Uterus (tissue), 4 donors: ENCODE measurements at places on chromosomes 13 and 19.
A peak's percentile ranks its signal among the peaks of the same experiment; 100 is the strongest.

- no peaks in the 10 kb centered on the region for H3K27me3 ChIP-seq
- DNase-seq: no peak
- H3K4me3 ChIP-seq: no peak overlapping the region
- H3K4me1 ChIP-seq: no peaks in the 10 kb centered on the region
Observed at GRCh38 chr19:12481781-12482508, 2.7 kb downstream of the ZNF709 start.

DNA sequence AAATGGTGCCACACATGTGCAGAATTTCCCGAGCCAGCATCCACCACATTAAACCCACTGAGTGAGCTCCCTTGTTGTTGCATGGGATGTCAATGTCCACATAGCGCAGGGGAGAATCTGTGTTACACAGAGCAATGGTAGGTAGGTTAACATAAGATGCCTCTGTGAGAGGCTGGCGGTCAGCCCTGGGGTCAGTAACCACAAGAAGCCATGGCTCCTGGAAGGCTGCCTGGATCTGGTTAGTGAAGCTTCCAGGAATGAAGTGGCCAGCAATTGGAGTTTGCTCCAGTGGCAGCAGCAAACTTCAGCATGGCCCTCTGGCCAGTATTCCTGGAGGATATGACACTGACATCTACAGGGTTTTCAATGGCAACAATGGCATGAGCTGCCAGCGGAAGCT, 37.0 kb upstream of the PCDH9 start:
- no peaks in the 10 kb centered on the region for H3K4me1 ChIP-seq
- no peak for DNase-seq
- H3K27me3 ChIP-seq: no peaks in the 10 kb centered on the region
- no peak overlapping the region for H3K4me3 ChIP-seq

- DNase-seq: no peak
- no peaks in the 10 kb centered on the region for H3K27me3 ChIP-seq
- H3K27ac ChIP-seq: no peak overlapping the region
- no peaks in the 10 kb centered on the region for H3K36me3 ChIP-seq
Observed at GRCh38 chr19:7986321-7987113, 18.9 kb downstream of the ELAVL1 start.

DNA sequence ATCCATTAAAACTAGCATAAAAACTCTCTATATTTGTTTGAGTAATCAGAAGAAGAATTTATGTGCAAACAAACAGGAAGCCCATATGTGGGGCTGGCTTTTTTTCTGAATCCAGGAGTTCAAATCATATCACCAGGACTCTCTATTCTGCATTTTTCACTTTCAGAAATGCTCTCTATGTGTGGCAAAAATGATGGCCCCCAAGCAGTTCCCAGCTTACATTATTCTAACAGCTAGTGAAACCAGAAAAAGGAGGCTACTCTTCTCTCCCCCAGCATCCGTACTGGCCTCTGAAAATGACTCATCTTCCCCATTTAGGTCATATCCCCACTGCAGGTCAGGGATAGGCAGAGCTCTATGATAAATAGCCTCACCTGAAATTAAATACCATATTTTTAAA, 20.4 kb downstream of the RBM26 start:
- no peak overlapping the region for H3K27ac ChIP-seq
- no peaks in the 10 kb centered on the region for H3K36me3 ChIP-seq

GRCh38 chr13:51919531-51919930, 57.8 kb downstream of the CCDC70 start:
- H3K4me1 ChIP-seq: no peaks in the 10 kb centered on the region
- no peak for DNase-seq
- H3K27me3 ChIP-seq: no peaks in the 10 kb centered on the region
- H3K4me3 ChIP-seq: no peak overlapping the region
- no peak overlapping the region for H3K27ac ChIP-seq

GRCh38 chr19:20067943-20068342, 9.9 kb upstream of the ZNF90 start:
- H3K4me3 ChIP-seq: no peak overlapping the region
- no peaks in the 10 kb centered on the region for H3K27me3 ChIP-seq
- no peaks in the 10 kb centered on the region for H3K36me3 ChIP-seq

- H3K36me3 ChIP-seq: no peaks in the 10 kb centered on the region
- no peaks in the 10 kb centered on the region for H3K4me1 ChIP-seq
- no peak overlapping the region for H3K4me3 ChIP-seq
- no peak for DNase-seq
- H3K27ac ChIP-seq: no peak overlapping the region
Observed at GRCh38 chr13:95457294-95457693, 95.2 kb upstream of the CLDN10 start.

DNA sequence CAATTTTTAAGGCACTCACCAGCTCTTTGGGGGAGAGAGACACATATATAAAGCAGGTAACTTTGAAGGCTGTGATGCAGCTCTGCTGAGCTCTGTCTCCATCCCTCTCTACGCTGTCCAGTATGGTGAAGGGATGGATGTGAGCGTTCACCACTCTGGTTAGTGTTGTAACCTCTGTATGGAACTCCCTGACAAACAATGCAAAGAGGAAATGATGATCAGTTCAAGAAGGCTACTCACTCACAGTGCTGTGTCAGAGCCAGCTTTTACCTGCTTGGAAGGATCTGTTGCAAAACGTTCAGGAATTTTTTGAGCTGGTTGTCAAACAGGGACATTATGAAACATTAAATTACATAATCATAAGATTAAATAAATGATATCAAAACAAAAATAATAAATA, 90.8 kb upstream of the SLC10A2 start:
- no peaks in the 10 kb centered on the region for H3K4me1 ChIP-seq
- no peaks in the 10 kb centered on the region for H3K36me3 ChIP-seq
- H3K27ac ChIP-seq: no peak overlapping the region
- no peaks in the 10 kb centered on the region for H3K27me3 ChIP-seq

DNA sequence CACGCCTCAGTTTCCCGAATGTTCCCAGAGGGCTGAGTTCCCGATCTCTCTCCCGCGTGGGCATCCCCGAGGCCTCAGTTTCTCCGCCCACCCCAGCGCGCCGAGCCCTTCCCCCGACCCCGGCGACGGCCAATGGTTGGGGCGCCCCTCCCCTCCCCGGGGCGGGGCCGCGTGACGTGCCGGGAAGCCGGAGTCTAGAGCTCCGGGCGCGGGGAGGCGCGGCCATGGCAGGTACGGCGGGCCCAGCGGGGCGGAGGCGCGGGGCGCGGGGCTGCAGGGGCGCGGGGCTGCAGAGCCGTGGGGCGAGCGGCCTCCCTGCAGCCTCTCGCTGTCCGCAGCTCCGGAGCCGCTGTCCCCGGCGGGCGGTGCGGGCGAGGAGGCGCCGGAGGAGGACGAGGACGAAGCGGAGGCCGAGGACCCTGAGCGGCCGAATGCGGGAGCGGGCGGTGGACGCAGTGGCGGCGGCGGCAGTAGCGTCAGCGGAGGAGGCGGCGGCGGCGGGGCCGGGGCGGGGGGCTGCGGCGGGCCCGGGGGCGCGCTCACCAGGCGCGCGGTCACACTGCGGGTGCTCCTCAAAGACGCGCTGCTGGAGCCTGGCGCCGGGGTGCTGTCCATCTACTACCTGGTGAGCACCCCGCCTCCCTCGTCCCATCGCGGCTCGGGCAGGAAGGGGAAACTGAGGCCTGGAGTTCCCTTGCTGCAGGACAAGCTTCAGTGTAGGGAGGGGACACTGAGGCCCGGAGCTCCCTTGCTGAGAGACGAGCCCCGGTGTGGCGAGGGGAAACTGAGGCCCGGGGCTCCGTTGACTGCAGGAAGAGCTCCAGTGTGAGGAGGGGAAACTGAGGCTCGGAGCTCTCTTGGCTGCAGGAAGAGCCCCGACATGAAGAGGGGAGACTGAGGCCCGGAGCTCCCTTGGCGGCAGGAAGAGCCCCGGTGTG, at the start of gene MPND:
Gene MPND, plus strand, starts transcription at position 193 of the 938 bp plus-strand sequence. Its CDS starts 32 bp downstream, at position 225.
- peak within 1 kb of the TSS; percentile 95 for H3K27ac ChIP-seq
- peak within 1 kb of the TSS; percentile 84 for H3K4me3 ChIP-seq
- H3K4me1 ChIP-seq: peaks cover 5% of the 10 kb centered on the region
- DNase-seq: peak; percentile 93
- no peaks in the 10 kb centered on the region for H3K36me3 ChIP-seq

DNA sequence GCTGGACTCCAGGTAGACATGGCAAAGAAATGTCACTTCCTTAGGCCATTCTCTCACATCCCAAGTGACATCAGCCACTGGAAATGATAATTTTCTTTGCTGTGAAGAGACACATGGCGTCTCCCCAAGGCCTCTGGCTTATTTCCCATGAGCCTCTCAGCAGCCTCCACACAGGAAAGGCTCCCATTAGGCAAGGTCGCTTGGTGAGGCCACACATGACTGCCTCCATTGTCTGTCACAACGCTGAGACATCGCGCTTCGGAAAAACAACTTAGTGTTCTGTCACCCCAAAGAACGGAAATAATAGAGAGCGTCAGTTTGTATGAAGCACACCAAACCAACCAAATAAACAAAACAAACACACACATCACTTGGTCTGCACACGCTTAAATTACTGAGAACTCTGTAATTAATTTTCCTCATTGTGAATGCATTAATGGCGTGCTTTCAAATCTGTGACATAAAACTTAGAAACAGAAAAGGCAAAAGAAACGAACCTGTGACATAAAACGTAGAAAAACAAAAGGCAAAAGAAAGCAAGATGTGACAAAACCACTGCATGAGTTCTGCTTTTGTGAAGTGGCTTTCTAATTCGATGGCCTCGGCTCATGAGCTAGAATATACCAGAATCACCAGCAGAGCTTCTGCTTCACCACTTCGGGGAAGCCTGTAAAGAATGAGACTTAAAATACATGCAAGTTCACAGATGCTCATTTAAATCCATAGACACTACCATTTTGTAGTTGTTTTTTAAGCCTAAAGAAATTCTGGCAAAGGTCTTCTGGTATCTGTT, 404.2 kb upstream of the SGCG start:
- DNase-seq: no peak
- H3K4me3 ChIP-seq: no peak overlapping the region

DNA sequence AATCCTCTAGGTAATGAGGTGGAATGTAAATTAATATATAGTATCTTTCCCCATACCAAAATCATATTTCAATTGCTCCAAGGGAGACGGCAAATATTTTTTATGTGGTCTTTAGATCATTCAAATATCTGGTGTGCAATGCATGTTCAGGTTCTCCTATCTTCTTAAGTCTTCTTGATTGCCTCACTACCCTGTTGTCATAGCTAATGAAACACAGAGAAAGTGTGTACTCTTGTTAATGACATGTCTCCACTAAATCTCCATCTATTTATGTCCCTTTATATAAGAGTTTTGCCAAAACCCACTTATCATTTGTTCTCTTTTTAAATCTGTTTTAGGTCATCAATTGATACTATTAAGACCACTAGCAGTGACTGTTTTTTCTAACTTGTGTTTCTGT, 6.6 kb downstream of the STARD13 start:
- H3K4me1 ChIP-seq: peaks cover 6% of the 10 kb centered on the region
- H3K27ac ChIP-seq: peak overlapping the region; percentile 7
- H3K27me3 ChIP-seq: no peaks in the 10 kb centered on the region
- no peak overlapping the region for H3K4me3 ChIP-seq
- DNase-seq: no peak
- H3K36me3 ChIP-seq: no peaks in the 10 kb centered on the region

DNA sequence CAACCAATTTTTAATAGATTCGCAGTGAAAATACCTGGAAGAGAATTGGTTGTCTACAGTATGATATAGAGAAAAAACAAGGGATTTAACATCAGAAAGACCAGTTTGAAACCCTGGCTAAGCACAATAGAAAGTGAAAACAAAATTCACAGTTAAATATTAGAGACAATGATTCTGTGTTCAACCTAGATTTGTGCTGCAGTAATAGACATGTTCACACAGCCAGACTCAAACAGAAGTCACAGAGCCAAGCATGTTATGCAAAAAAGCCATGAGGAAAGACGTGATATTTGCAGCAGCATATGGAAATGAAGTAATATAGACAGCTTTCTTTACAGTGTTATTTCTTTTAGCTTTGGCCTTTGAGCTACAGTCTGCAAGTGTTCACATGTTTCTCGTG, 48.1 kb downstream of the SCEL start:
- no peaks in the 10 kb centered on the region for H3K4me1 ChIP-seq
- H3K27ac ChIP-seq: no peak overlapping the region
- H3K36me3 ChIP-seq: no peaks in the 10 kb centered on the region
- H3K27me3 ChIP-seq: no peaks in the 10 kb centered on the region
- H3K4me3 ChIP-seq: no peak overlapping the region
- no peak for DNase-seq

- H3K27me3 ChIP-seq: no peaks in the 10 kb centered on the region
- H3K27ac ChIP-seq: no peak overlapping the region
- no peaks in the 10 kb centered on the region for H3K36me3 ChIP-seq
Observed at GRCh38 chr19:45476304-45476703, 8.5 kb downstream of the FOSB start.

GRCh38 chr19:16197622-16198369, at the start of gene AP1M1:
AP1M1 (plus strand) TSS chr19:16197911; CDS start chr19:16198027, 116 bp downstream.
- peak within 1 kb of the TSS; percentile 78 for H3K4me3 ChIP-seq
- H3K27ac ChIP-seq: peak within 1 kb of the TSS; percentile 73
- H3K36me3 ChIP-seq: no peaks in the 10 kb centered on the region
- peaks cover 12% of the 10 kb centered on the region for H3K4me1 ChIP-seq
- DNase-seq: peak; percentile 99
- H3K27me3 ChIP-seq: no peaks in the 10 kb centered on the region

DNA sequence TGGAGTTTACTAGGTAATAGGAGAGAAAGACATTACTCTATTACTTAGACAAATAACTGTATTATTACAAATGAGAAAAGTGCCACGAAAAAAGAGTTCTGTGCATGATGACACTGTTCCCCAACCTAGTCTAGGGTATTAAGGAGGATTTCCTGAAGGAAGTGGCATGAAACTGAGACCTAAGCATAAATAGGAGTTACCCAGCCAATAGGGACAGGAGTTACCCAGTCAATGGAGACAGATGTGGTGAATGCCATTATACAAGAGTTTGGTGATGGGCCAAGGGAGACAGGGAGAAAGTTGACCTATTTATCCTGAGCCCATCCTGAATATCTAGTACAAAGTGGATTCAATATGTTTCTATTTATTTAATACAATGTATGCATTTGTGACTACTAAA, 65.4 kb downstream of the KL start:
- H3K4me1 ChIP-seq: no peaks in the 10 kb centered on the region
- H3K27ac ChIP-seq: no peak overlapping the region
- no peak for DNase-seq

DNA sequence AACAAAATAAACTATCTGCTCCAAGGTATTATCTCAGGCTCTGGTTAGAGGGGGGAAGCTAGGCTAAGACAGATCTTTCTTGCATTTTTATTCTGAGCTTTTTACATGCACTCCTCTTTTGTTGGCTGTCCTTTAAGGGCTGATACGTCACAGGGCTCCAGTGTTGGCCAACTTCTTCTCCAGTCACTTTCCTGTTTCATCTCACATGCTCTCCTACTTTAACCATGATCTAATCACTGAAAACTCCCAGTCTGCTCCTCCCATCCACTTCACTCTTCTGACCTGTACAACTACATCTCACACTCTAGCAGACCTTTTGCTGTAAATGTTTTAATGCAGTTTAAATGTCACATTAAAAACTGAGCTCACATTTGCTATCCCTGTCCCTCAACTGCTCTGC, 510.0 kb upstream of the KLF12 start:
- no peaks in the 10 kb centered on the region for H3K4me1 ChIP-seq
- no peak for DNase-seq
- H3K27ac ChIP-seq: no peak overlapping the region

GRCh38 chr13:83780227-83780626, 102.0 kb downstream of the SLITRK1 start:
- H3K27ac ChIP-seq: no peak overlapping the region
- H3K4me3 ChIP-seq: no peak overlapping the region
- no peaks in the 10 kb centered on the region for H3K4me1 ChIP-seq
- H3K27me3 ChIP-seq: no peaks in the 10 kb centered on the region
- H3K36me3 ChIP-seq: no peaks in the 10 kb centered on the region
- DNase-seq: no peak
